PC-3 (cell line): ENCODE measurements at places on chromosomes 6 and 20. TPM values are rescaled to one million over a fixed set of nuclear protein-coding genes. Genes with fewer than 3 reads are reported as not detected.

DNA sequence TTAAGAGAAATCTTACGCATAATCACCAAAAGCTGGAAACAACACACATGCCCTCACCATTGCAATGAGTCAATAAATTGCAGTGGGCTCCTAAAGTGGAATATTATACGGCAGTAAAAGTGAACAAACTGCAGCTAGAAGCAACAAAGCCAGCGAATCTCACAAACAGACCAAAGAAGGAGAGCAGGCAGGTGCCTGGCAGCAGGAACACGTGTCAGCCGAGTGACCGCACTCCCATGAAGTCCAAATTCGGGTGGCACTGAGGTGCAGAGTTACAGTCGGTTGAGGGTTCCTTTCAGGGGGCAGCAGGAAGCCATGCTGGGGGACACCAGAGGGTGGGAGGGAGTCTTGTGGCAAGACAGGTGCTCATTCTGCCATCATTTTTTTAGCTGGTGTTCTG, 313.1 kb downstream of the TAF4 start:
- no peaks in the 10 kb centered on the region for H3K4me1 ChIP-seq
- no peak overlapping the region for H3K4me3 ChIP-seq
- peaks cover 25% of the 10 kb centered on the region; the same call in 1 of the 2 replicates for H3K27me3 ChIP-seq
- no peak overlapping the region for H3K27ac ChIP-seq

DNA sequence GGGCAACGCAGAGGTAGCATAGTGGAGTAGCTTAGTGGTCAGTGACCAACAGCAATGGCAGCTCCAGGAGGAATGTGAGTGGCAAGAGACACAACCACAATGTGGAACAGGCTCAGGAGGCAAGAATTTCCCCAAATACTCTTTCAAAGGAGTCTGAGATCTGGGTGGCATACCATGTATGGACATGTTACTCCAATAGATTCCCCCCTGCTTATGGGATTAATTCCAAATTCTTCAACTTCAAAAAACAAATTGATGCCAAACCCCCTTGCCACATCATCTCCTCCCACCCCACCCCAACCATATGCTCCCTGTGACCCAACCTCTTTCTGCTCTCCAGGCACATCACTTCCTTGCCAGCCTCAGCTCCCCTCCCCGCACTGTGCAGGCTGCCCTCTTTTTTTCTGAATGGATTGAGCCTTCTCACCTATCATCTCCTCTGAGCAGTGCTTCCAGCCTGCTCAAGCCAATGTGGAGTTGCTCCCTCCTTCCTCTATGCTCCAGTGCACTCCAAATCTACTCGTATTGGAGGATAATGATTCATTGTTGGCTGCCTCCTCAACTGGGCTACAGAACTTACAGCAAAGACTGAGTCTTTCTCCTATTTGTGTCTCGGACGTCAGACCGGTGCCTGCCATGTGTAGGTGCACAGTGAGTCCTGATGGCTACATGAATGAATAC, 93.0 kb upstream of the CEP85L start:
- H3K4me3 ChIP-seq = no peak overlapping the region
- no peak for DNase-seq

DNA sequence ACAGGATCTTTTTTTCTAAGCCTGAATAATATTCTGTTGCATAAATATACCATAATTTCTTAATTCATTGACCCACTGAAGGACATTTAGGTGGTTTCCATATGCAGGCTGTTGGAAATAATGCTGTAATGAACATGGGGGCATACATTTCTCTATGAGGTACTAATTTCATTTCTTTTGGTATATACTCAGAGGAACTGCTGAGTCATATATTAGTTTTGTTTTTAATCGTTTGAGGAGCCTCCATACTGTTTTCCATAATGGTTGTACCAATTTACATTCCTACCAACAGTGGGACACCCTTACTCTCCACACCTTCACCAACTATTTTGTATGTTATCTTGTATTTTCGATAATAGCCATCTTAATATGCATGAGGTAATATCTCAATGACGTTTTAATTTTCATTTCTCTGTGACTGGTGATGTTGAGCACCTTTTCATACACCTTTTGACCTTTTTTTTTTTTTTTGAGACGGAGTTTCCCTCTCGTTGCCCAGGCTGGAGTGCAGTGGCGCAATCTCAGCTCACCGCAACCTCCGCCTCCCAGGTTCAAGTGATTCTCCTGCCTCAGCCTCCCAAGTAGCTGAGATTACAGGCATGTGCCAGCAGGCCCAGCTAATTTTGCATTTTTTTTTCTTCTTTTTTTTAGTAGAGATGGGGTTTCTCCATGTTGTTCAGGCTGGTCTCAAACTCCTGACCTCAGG, 187.4 kb downstream of the RNGTT start:
- H3K27ac ChIP-seq = no peak overlapping the region
- no peaks in the 10 kb centered on the region for H3K27me3 ChIP-seq
- no peaks in the 10 kb centered on the region for H3K4me1 ChIP-seq
- H3K36me3 ChIP-seq = no peaks in the 10 kb centered on the region
- no peak overlapping the region for H3K4me3 ChIP-seq
- no peak for DNase-seq

FGD2 gene
- 0.35 and 0.44 TPM in 2 replicates for total RNA-seq

DNA sequence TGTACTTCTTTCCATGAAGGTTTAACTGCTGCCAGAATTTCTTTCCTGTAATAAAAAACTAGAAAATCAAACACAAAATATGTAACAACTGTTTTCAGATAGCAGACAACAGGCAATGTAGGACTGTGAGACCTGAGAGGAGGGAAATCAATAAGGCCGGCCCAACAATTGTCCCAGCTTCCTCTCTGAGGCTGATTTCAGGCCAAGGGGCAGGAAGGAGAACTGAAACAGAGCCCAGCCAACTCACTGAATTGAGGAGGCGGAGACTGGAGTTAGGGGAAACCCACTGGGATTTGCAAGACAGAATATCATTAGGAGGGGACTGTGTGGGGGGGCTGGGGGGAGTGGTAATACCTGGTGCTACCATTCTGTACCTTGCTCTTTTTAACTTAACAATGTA, 42.2 kb downstream of the FLRT3 start:
- no peaks in the 10 kb centered on the region for H3K27me3 ChIP-seq
- H3K36me3 ChIP-seq = no peaks in the 10 kb centered on the region
- no peak overlapping the region for H3K4me3 ChIP-seq
- no peak for DNase-seq
- H3K27ac ChIP-seq = no peak overlapping the region

DNA sequence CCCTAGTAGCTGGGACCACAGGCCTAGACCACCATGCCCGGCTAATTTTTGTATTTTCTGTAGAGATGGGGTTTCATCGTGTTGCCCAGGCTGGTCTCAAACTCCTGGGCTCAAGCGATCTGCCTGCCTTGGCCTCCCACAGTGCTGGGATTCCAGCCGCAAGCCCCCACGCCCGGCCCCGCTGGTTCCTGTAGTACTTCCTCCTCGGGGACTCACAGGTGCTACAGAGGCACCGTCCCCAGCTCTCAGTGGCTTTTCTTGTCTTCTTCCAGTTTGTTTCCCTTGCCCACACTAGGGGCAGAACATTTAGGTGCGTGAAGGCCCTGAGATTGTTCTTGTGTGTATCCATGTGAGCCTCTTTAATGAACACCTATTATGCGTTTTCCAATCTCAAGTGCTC, 773 bp upstream of the ZBP1 start:
- H3K27ac ChIP-seq = no peak overlapping the region
- no peaks in the 10 kb centered on the region for H3K27me3 ChIP-seq
- H3K4me1 ChIP-seq = peaks cover 51% of the 10 kb centered on the region
- H3K36me3 ChIP-seq = no peaks in the 10 kb centered on the region

CBLN4 gene
- total RNA-seq = not detected in 2 replicates

GRCh38 chr20:6152777-6153176, 29.9 kb upstream of the FERMT1 start:
- DNase-seq = no peak
- no peak overlapping the region for H3K4me3 ChIP-seq
- H3K27ac ChIP-seq = no peak overlapping the region

GPX5 gene
- total RNA-seq = not detected in 2 replicates

GRCh38 chr6:12818324-12818723, 101.8 kb downstream of the PHACTR1 start:
- H3K4me3 ChIP-seq = no peak overlapping the region
- no peaks in the 10 kb centered on the region for H3K36me3 ChIP-seq
- DNase-seq = no peak
- H3K4me1 ChIP-seq = no peaks in the 10 kb centered on the region

- H3K36me3 ChIP-seq = no peaks in the 10 kb centered on the region
- H3K27me3 ChIP-seq = no peaks in the 10 kb centered on the region
- peaks cover 45% of the 10 kb centered on the region for H3K4me1 ChIP-seq
- peak; percentile 69 for DNase-seq
- peak overlapping the region; percentile 51 for H3K27ac ChIP-seq
- H3K4me3 ChIP-seq = peak overlapping the region; percentile 21; the same call in 1 of the 2 replicates
Measured at GRCh38 chr6:57265755-57266221, 43.7 kb upstream of the RAB23 start.

DNA sequence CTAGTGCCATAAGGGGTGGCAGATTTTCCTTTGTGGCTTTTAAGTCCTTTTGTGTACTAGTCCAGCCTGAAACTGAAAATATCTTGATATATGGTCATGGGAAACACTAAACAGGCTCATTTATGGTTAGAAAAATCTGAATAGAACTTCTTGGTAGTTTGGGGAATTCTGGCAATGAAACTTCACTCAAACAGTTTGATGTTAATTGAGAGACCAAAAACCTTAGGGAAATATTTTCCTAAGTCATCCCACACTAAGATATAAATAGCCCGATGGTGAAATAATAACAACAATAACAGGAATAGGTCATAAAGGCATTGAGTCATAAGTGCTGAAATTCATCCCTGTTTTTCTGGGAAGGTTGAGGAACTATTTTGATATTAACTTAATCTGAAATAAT, 146.2 kb upstream of the SMLR1 start:
- no peaks in the 10 kb centered on the region for H3K36me3 ChIP-seq
- H3K27ac ChIP-seq = no peak overlapping the region
- H3K4me1 ChIP-seq = no peaks in the 10 kb centered on the region
- no peaks in the 10 kb centered on the region for H3K27me3 ChIP-seq
- H3K4me3 ChIP-seq = no peak overlapping the region

DNA sequence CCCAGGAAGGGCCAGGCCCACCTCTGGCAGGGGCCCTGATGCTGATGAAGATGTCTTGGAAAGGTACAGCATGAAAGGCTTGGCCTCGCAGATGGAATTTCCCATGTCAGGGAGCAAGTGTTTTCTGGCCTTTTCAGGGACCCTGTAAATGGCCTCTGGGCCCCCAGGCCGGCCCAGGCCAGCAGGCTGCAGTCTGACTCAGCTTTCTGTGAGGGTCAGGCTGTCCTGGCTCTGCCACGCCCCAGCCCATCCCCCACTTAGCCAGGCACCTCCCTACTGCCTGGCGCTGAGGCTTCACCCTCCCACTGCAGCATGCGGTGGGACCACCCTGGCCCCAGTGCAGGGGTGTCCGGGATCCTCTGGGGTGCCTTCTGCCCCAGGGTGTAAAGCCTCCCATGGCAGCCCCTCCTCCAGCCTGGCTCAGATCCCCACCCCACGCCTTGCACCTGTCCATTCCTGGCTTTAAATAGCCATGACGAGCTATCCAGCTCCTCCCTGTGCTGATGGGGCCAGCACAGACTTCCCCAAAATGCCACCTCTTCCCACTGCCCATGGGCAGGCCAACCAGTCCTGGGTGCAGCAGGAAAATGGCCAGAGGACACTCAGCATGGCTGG, 35.6 kb upstream of the GATA5 start:
- no peak overlapping the region for H3K4me3 ChIP-seq
- DNase-seq = no peak
- H3K4me1 ChIP-seq = no peaks in the 10 kb centered on the region

DNA sequence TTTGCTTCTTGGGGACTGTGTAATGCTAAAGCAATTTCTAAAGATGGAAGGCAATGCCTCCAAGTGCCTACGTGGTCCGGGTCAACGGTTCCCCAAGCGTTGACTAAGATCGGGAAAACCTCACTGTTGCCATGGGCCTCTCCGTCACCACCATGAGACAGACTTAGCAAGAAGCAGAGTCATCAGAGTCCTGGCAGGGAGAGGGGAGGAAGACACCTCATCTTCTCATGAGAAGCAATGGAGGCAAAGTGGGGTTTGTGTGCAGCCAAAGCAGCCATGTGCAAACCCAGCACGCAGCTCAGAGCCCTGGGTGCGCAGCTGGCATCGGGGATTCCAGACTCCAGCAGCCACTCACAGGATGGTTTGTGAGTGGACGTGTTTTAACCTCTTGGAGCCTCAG, 111.4 kb downstream of the SYNDIG1 start:
- no peak overlapping the region for H3K4me3 ChIP-seq
- no peaks in the 10 kb centered on the region for H3K4me1 ChIP-seq
- H3K27ac ChIP-seq = no peak overlapping the region
- no peak for DNase-seq
- H3K27me3 ChIP-seq = peaks cover 87% of the 10 kb centered on the region

ISM1 gene
- total RNA-seq = not detected in 2 replicates

- H3K4me1 ChIP-seq = peaks cover 3% of the 10 kb centered on the region; the same call in 1 of the 2 replicates
- no peak for DNase-seq
- H3K27me3 ChIP-seq = no peaks in the 10 kb centered on the region
- no peak overlapping the region for H3K27ac ChIP-seq
Measured at GRCh38 chr6:157272866-157273755, 50.2 kb downstream of the TMEM242 start.

DNA sequence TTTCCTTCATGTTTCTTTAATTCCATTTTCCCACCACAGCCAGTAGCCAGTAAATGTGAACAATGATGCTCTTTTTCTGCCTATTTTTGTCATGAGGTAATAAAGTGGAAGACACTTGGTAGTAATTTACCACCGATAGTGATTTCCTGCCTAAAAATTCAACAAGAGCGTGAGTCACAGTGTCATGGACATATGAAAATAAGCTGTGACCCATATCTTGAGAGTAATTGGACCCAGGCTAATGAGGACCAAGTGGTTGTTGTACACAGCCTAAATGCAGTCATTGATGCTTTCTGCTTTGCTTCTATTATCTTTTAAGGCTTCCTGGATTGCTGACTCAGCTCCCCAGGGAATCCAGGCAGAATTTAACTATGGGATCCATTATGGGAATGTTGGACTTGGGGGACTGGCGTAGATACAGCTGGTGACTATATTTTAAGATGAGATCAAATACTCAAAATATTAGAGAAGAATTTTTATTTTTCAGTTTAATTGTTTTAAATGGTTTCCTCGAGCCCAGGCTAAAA, 265.9 kb upstream of the FERMT1 start:
- H3K36me3 ChIP-seq = no peaks in the 10 kb centered on the region
- DNase-seq = no peak
- peaks cover 53% of the 10 kb centered on the region for H3K27me3 ChIP-seq

GRCh38 chr6:158030380-158031300, 49.0 kb downstream of the SYNJ2 start:
- H3K27ac ChIP-seq = no peak overlapping the region
- H3K4me3 ChIP-seq = no peak overlapping the region
- H3K4me1 ChIP-seq = peaks cover 15% of the 10 kb centered on the region
- H3K36me3 ChIP-seq = 0 out of 2 replicates have a peak, but pooled peaks cover 4% of the 10 kb centered on the region

TMEM74B gene
- 6.3 and 18.4 TPM in 2 replicates for total RNA-seq

BIRC7 gene
- not detected in 2 replicates for total RNA-seq
